CD4-positive, alpha-beta T cell treated with Interleukin-21 for 1 hour (primary cell): ENCODE measurements at places on chromosomes 4 and X.
A peak's percentile ranks its signal among the peaks of the same experiment; 100 is the strongest.

GRCh38 chrX:129559783-129560182, 19.7 kb downstream of the OCRL start:
- no peak for DNase-seq

GRCh38 chr4:80382090-80382832, 46.7 kb downstream of the CFAP299 start:
- no peak for DNase-seq

DNA sequence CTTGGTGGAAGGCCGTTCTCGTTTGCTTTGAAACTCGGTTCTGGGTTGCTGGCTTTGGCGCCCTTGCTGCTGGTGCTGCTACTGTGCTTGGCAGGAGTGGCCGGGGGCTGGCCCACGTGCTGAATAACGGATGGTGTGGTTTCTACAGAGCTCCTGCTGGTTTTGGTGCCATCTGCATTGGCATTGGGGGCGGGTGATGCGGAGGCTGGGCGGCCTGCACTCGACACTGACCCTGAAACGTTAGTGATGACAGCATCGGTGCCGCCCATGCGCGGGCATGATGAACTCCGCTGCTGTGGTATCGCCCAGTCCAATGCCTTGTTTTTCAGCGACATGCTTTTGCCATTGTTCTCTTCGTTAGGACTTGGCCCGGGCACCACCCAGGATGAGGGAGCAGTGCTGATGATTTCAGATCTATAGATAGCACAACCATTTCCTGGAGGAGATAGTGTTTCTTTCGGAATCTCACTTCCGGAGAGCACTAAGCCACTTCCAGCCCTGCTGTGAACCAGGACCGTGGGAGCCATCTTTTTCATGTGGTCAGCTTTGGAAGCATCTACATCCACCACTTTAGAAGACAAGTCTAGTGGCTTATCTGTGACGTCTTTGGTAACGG, 24.2 kb downstream of the BCOR start:
- no peak for DNase-seq

DNA sequence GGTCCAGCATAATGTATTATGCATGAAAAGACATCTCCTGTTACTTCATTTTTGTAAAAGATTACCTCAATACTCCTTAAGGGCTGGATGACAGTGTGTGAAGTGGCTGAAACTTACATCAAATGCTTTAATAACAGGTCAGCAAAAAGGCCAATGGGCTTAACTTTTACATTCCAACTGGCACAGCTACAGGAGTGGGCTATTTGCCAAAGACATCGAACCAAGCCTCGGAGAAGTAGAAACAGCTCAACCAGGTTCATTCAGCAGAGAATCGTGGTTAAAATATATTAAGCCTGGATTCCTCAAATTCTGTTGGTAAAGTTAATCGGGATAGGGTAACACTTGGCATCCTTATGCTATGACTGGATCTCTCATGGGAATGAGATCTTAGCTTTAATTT, 639.7 kb downstream of the TRIML1 start:
- DNase-seq, result no peak

- peak; percentile 1 for DNase-seq
Measured at GRCh38 chr4:140153419-140153717, 616 bp downstream of the MAML3 start.

GRCh38 chrX:2693113-2694002, 2.3 kb downstream of the CD99 start:
- peak; percentile 14 for DNase-seq

DNA sequence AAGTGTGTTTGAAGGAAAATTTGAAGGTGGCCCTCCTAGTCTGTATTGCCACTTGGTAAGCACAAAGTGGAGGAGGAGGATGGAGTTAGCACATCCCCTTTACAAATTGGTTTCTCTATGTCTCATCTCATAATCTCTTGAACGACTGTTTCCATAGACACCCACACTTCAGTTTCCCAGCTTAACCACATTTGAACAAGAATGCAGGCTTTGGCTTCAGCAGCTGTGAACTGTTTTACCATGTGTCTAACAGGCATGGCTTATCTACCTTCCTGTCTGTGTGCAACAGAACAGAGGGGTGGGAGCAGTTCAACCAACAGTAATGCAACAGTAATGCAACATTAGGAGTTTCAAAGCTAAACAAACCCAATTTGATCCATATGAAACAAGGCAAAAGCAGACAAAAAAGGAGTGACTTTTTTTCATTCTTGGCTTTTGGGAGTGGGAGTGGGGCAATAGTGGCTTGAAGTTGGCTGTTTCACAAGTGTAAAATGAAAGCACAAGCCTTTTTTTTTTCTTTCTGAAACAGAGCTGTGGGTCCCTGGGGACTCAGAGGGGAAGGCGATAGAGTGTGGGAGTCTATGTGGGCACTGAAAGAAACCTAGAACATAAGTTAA, 108.0 kb downstream of the ITM2A start:
- peak; percentile 82 for DNase-seq

GRCh38 chr4:173018446-173018845, 150.2 kb upstream of the GALNT7 start:
- no peak for DNase-seq

DNA sequence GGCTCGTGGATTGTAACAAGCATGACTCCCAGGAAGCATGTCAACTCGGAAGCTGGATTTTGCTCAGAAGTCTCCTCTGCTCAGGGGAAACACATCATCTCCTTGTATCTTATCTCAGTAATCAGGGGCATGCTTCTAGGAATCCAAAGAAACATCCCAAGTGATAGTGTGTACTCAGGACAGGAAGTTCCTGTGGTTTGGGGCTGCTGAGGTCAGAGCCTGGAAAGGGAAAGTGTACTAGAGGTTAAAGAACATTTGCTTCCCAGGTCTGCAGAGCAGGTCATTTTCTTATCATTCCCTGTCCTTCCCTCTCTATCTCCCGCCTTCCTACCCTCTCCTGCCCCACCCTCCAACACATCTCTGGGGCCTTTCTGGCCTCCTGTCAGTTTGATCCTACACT, 38.8 kb downstream of the SLC34A2 start:
- DNase-seq, result no peak

GRCh38 chrX:107684956-107685385, 56.7 kb downstream of the PRPS1 start:
- peak; percentile 26 for DNase-seq

GRCh38 chr4:184032091-184032490, 127.0 kb downstream of the STOX2 start:
- no peak for DNase-seq

DNA sequence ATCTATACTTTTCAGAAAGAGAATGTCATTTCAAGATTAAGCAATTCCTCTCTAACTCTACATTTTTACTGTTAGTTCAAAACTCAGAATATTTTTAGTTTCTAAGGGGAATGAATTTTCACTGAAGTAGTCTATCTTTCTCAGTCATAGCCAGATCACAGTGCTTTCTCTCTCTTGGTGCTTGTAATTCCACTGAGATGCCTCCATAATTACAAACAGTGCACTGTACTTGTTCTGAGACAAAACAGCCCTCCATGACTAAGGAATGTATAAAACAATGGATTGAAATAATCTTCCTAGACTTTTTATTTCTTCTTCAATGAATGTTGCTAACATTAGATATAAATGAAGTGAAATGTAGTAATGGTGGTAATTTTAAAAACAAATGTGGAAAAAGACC, 603.2 kb upstream of the FAM241A start:
- no peak for DNase-seq

- DNase-seq, result no peak
Measured at GRCh38 chr4:83262682-83263081, 21.9 kb downstream of the COQ2 start.

DNA sequence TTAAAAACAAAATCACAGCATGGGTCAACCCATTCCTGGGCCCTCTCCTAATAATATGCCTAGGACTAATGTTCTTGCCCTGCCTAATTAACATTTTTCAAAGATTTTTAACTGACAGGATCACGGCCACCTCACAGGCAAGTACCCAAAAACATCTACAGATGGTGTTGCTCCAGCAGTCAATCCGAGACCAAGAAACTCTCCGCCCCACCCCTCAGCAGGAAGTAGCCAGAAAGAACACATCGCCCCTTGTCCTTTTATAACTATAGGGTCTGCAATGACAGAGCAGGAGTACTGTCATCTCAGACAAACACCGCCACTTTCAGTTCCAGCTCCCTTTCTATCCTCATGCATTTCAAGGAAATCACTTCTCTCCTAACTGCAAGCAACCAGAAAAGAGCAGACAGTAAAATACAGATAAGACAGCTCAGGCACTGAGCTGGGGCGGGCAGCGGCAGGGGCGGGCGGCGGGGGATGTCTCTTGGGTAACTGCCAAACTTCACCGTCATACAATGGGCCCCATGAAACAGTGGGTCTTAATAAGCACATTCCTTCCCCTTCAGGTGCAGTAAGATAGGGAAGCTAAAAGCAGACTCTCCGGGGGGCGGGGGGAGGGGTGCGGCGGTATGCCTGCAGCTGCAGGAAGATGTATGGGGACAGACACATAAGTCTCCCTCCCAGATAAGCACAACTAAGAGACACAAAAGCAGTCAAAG, 67.4 kb downstream of the ZNF182 start:
- DNase-seq, result no peak

DNA sequence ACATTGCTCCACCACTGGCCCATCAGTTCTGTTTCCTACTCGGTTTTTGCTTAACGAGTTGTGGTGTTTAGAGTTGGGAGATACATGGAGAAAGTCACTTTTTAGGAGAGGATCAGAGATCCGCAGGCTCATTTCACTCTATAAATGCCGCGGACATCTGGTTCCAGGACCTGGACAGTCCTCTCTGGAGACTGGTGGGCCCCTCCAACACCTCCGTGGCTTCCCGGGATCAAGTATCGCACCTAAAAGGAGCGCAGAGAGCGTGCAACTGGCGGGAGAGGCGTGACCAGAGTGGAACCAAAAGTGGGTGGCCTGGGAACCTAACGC, 9.9 kb upstream of the CLTRN start:
- DNase-seq, result no peak

GRCh38 chrX:71253253-71254091, 468 bp downstream of the ZMYM3 start:
- peak; percentile 47 for DNase-seq

- no peak for DNase-seq
Measured at GRCh38 chrX:20116087-20116576, 575 bp downstream of the MAP7D2 start.

DNA sequence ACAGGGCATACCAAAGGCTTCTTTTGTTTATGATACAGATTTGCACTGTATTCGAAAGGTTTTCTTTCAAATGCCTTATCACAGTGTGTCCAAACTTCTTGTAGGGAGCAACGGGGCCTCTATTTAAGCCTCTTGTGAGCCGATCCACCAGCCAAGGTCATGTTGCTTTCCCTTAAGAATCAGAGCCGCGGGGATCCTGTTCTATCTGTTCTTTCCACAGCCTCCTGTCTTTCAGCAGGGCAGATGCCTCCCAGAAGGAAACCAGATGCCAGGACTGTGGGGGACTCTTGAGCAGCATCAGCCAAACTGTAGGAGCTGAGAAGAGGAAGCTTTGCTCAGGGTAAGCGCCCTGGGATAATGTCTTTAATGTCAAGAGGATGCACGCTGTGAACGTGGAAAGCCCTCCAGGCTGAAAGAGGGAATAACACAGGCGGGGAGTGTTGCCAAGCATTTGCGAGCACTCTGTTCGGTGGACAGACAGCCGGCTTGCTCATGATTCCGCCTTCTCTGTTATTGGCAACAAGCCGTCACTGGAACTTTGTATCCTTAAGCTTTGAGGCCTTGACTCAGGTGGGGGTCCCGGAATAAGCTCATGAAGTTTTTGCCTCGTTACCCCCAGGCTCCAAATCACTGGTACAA, 279.8 kb upstream of the FRG1 start:
- no peak for DNase-seq

GRCh38 chr4:152162331-152162697, 373.6 kb downstream of the FBXW7 start:
- DNase-seq, result no peak

- DNase-seq, result no peak
Measured at GRCh38 chr4:185082561-185082960, 60.5 kb upstream of the SLC25A4 start.

DNA sequence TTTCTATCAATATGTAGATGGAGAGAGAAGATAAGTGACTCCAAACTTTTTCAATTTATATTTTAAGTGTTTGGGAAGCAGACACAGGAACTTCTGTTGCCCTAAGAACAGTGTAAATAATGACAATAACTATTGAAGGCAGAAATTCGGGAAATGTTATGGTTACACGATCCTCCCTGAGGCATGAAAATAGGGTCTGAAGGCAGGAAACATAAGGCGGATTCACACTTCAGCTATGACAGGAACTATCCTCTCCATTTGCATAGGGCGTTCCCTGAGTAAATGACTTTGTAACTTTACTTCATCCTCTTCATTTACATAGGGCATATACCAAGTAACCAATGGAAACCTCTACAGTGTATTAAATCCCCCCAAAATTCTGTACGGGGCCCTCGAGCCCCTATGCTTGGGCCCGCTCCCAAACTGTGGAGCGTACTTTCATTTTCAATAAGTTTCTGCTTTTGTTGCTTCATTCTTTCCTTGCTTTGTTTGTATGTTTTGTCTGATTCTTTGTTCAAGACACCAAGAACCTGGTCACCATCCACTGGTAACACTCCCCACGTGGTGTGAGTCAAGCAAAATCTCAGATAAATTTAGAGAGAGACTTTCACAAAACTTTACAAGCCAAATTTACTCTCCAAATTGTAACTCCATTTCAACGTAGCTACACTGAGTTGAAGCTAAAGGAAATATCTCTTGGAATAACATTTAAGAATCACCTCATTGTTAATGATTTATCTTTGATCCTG, 2504.3 kb downstream of the ARAP2 start:
- DNase-seq, result no peak

DNA sequence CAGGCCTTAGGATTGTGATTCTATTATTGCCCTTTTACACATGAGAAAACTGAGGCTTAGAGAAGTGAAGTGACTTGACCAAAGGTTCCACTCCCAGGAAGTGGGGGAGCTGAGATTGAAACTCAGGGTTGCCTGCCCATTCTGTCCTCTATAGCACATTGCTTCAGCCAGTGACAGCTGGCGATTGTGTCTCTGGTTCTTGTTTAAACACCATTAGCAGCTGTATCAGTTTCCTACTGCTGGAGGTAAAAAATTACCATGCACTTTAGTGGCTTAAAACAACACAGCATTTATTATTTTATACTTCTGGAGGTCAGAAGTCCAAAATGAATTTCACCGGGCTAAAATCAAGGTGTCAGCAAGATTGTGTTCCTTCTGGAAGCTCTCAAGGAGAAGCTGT, 205.8 kb upstream of the MAMLD1 start:
- DNase-seq, result no peak
